ENCODE measurements at places on chromosomes 16 and 17.

GRCh38 chr16:71855937-71856662 is 10.3 kb downstream of the ATXN1L start:
- DNase-seq: no peak

GRCh38 chr17:81251094-81251708 is 12.1 kb downstream of the NDUFAF8 start:
- DNase-seq: no peak

DNA sequence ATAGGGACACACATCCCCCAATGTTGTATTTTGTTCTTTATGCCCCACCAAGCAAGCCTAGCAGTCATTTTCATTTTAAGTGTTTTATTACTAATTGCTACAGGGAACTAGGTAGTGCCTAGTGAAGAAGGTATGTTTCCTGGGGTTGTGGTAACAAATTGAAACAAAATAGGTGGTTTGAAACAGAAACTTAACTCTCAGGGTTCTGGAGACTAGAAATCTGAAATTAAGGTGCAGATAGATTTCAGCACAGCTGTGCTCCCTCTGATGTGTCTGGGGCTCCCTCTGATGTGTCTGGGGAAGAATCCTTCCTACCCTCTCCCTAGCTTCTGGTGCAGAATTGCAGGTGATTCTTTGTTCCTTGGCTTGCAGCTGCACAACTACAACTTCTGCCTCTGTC is 390.1 kb downstream of the ZFHX3 start:
- no peak for DNase-seq

GRCh38 chr17:55690105-55690508 is 32.6 kb downstream of the TMEM100 start:
- no peak for DNase-seq

DNA sequence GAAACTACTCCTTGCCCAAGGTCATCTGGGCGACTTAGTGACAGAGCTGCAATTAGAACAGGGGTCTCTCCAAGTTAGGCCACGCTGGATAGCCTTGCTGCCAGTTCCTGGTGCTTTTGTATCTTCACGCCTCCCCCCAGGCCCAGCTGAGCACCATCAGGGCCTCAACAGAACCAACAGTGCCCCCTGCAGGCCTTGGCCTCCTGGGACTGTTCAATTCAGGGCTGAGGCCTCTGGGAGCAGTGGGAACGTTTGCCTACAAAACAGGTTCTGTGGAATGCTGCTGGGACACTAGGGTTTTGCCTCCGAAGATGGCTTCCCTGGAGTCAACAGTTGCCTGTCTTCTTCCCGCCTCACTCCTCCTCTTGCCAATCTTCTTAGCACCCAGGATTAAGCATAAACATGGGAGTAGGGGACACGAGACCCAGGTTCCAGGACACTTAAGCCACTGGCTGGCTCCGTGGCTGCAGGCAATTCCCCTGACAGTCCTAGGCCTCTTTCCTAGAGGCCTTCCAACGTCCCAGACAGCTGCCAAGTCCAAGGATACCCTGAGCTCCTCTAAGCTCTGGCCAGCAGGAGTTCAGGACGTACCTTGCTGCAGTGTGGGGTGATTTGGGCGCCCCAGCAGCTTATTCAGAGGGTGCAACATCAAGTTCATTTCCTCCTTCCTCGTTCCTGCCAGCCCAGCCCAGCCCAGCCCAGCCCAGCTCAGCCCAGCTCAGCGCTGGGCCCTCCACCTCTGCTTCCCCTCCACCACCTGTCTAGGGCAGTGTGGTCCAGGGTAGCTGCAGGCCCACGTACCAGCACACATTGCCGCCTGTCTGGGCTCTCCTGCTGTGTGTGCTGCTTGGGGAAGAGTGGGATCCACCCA is 246.6 kb upstream of the RPL38 start:
- no peak for DNase-seq

DNA sequence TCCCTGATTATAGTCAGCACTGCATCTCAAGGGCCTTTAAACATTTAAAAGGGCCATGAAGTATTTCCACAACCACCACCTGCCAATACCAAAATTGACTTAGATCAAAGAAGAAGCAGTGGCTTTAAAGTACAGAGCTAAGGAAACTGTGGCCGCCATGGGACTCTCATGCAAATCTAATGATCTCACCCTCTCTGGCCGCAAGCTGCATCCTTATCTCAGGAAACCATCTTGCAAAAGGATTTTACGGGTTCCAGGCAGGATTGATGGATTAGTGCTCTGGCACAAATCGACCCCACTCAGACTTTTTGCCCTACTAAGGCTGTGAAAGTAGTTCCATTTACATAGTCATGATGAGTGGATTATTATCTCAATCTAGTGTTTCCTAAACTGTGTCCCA is 22.6 kb downstream of the CDRT4 start:
- no peak for DNase-seq

- no peak for DNase-seq
These were observed 19.5 kb downstream of the TRAF4 start for GRCh38 chr17:28763137-28763799.

- peak; percentile 44 for DNase-seq
These were observed 659.2 kb upstream of the SOX9 start for GRCh38 chr17:71461498-71462169.

DNA sequence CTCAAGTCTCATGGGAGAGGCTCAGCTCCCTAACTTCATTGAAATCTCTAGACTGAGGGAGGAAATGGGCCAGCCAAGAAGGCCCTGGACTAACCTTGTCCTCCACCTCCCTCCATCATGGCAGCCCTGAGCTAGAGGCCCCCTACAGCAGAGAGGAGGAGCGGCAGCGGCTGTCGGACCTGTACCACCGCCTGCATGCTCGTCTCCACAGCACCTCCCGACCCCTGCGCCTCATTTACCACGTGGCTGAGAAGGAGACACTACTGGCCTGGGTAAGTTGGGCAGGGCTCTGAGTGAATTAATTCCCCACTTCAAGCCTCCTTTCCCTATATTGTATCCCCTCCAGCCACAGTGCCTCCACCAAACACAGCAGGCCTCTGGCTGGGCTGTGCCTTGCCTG is 3.8 kb upstream of the SYCE1L start:
- no peak for DNase-seq

- no peak for DNase-seq
These were observed 252.7 kb downstream of the PARN start for GRCh38 chr16:14377326-14377725.

GRCh38 chr17:10177913-10178505 is 20.4 kb downstream of the GAS7 start:
- no peak for DNase-seq

DNA sequence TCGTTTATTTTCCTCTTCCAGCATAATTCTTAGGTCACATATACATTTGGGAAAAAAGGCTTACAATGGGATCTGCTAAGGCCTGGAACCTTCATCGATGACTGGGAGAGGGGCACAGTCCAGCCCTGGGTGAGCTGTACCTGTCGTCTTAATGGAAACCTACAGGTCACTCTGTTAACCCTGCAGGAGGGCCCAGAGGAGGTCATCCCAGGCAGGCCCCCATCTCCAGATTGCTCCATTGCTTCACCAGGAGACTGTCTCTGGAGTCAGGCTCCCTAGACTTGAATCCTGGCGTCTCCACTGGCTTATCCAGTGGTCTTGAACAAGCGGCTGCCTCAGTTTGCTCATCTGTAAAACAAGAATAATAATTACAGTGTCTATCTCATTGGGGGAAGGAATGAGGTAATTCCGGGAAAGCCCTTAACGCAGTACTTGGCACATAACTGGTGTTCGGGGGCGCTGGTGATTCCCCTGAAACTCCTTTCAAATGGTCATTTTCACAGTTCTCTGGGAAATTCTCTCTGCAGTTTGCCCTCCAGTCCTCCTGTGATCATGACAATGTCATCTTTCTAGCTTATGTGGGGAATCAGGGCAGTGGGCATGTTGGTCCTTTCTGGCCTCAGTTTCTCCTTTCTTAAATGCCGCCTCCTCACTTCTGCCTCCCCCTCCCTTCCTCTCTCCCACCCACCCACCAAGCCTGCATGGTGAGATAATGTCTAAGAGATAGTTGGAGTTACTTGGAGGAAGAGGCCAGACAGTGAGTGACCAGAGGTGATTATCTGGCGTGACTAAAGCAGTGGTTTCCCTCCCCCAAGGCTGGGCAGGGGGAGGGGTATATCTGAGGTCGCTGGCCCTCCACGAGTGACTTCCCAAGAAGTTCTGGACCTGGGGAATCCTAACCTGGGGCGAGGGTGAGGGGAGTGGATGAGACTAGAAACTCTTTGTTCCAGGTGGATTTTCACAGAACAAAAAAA is 31.3 kb upstream of the TAC4 start:
- no peak for DNase-seq

DNA sequence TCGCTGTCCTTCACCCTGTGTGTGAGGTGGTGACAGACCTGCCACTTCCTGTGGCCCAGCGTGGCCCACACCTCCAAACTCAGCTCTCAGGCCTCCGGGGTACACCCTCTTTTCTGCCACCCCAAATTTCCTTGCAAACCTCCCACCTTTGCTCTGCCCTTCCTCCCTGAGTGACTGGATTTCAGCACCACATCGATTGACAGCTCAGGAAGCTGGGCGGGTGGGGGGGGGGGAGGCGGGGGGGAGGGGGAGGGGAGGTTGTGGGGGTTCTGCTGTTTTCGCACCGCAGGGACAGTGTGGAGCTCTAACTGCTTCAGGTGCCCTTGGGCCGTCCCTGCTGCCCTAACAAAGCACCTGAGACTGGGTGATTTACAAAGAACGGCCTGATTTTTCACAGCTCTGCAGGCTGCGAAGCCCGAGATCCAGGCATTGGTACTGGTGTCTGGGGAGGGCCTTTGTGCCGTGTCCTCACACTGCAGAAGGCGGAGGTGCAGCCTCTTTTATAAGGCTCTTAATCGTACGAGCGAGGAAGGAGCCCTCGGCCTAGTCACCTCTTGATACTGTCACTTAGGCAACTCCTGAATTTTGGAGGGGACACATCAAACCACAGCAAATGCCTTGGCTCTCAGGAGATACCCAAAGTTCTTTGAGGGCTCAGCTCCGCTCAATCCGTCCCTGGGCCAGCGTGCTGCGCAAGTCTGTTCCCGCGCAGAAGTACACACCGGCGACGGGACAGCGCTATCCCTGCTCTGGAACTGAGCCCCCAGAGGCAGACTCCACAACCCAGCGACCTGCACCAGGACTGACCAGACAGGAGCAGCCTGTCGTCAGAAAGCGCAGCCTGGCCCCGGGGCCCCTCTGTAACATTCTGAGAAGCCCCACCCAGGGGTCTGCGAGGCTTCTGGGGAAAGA is 3.6 kb downstream of the NDUFAF8 start:
- no peak for DNase-seq

- no peak for DNase-seq
These were observed 20.7 kb downstream of the ADAP2 start for GRCh38 chr17:30942308-30943079.

DNA sequence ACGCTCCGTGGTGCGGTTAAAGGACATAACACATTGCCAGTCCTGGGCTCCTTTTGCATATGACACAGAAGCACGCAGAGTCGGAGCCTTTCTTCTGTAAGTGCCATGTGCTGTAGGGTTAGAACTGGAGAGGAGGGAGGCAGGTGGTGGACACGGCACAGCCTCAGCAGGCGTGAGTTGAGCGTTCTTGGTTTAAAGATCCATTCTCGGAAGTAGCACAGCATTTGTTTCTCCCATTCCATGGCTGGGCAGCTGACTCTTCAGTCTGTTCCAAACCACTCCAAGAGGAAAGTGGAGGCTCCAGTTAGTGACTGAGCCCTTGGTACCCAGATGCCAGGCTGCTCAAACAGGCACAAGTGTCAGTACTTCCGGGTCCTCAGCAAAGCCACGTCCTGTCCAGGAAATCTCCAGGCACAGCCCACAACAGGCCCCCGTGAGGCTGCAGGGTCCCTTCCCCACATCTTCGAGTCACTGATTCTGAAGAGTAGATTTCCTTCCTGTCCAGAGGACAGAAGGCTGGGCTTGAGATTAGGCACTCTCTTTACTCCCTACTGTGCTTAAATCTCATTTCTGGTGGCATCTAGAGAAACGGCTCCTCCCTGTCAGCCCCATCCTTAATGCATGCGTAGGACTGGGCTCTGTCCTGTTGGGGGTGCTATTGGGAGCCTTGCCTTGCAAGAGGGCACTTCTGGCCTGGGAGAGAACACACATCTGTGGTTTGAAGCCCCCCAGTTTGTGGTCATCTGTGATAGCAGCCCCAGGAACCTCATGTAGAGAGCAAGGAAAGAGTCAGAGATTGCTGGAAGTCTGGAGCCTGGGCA is 39.6 kb upstream of the NAT9 start:
- no peak for DNase-seq

DNA sequence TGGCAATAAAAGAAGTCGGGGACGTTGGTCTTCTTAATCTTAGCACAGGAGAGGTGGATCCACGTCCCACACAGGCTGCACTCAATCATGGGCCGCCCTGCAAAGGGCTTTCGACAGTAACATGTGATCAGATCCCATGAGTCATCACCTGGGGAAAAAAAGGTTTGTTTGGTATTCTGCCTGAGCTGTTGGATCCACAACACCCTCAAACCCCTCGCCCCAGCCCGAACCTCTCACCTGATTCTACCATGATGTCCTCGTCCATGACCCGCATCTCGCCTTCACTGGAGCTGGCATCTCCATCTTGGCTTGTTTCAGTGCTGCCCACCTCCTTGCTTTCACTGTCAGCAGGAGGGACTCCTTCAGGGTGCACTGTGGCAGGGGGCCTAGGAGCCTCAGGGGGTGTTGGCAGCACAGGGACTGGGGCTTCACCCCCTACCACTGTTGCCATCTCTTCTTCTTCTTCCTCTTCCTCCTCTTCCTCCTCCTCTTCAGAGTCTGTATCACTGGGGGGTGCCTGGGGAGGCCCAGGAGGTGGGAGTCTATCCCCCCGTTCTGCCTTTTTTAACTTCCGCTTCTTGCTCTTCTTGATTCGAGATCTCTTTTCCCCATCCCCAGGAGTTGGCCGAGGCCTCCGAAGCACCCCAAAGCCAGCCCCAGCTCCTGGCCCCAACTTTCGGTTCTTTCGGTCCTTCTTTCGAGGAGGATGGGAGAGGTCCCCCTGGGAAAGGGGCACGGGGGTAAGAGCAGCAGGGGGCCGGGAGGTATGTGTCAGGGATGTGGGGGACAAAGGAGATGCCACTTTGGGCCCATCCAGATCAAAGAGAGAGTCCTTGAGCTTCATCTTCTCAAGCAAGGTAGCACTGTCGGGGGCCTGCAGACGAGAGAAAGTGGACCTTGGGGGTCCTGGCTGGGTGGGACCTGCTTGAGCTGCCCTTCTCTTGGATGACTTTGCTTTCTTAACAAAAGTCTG is 1.7 kb upstream of the DVL2 start:
- no peak for DNase-seq

DNA sequence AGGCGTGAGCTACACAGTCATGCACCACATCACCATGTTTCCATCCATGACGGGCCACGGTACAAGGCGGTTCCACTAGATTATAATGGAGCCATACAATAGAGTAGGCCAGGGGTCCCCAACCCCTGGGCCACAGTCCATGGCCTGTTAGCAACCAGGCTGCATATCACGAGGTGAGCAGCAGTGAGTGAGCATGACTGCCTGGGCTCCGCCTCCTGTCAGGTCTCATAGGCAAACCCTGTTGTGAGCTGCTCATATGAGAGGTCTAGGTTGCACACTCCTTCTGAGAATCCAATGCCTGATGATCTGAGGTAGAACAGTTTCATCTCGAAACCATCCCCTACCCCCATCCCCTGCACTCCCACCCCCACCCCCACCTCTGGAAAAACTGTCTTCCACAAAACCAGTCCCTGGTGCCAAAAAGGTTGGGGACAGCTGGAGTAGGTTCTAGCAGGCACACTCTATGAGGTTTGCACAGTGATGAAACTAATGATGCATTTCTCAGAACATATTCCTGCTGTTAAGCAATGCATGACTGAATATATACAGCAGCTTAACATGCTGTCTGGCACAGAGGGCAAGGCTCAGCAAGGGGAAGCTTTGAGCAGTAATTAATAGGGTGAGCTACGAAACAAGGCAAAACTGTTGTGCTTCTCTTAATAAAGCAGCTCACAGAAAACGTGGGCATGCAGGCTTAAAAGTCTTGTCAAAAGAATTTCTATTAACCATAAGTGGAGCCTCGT is 108.0 kb downstream of the VPS53 start:
- DNase-seq: no peak

GRCh38 chr17:61307905-61308886 is 91.4 kb upstream of the TBX2 start:
- DNase-seq: no peak
